SK-N-DZ (cell line): ENCODE measurements at places on chromosomes 16 and 17.

DNA sequence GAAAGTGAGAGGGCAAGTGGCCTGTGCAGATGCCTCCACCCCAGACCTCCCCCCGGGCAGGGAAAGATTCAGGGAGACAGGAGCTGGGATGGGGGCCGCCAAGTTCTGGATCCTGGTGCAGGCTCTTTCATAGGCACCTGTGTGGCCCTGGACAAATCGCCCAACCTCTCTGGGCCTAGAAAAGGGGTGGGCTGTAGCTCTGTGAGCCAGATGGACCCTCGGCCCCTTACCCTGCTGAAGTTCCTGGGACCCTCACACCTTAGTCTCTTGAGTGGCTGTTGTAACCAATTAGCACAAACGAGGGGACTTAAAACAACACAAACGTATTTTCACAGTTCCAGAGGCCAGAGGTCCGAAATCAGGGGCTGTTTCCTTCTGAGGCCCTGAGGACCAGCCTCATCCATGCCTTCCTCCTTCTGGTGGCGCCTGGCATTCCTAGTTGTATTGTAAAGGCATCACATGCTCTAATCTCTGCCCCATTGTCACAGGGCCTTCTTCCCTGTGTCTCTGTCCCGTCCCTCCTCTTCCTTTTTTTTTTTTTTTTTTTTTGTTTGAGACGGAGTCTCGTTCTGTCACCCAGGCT is 352.6 kb downstream of the SEC14L1 start:
- DNase-seq = no peak

DNA sequence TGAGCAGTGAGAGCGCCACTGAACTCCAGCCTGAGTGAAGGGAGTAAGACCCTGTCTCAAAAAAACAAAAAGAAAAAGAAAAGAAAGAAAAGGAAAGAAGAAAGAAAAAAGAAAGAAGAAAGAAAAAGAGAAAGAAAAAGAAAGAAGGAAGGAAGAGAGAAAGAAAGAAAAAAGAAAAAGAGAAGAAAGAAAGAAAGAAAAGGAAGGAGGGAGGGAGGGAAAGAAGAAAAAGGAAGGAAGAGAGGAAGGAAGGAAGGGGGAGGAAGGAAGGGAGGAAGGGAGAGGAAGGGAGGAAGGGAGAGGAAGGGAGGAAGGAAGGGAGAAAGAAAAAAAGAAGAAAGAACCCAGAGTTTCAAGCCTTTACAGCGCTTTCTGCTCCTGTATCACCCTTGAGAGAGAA is 19.1 kb downstream of the GINS3 start:
- no peak for DNase-seq

- no peak for DNase-seq
Observed at GRCh38 chr17:75417054-75417580, 11.6 kb upstream of the GRB2 start.

- DNase-seq = no peak
Observed at GRCh38 chr17:78712043-78712442, 70.0 kb downstream of the CYTH1 start.

GRCh38 chr16:79257953-79258490 is 342.5 kb downstream of the MAF start:
- DNase-seq = no peak

DNA sequence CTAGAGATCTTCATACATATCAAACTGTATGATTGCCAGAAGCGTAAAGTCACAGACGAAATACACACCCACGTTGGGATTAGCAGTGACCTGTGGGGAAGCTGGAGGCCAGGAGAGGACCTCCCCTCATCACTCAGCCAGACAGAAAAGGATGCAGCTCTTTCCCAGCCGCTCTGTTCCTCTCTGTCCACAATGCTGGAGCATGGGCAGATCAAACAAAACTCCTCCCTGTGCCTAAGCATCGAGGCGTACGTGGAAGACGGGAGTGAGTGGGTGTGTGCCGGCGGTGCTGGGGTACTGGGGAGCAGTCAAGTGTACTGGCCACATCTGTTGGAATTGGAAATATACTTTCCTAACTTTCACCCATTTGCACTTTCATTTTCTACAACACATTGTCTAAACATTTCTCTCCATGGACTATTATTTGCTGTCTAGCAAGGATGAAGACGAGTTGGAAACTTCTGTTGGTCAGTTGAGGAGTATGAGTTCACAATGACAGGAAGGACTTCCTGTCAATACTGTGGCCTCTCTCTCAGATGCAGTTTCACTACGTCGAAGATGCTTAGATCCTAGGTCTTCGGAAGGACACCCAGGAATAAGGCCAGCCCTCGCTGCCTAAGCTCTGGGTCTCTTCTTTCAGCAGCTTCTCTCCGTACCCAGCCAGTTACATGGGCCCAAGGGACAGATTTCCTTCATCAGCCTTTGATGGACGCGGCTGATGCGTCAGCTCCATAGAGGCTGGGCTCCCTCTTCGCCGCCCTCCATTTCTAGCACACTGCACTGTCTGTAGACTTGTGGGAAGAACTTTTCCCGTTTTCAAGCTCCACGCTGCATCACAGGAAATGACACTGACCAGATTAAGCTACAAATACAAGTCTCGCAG is 30.6 kb upstream of the ENDOV start:
- no peak for DNase-seq

- peak; percentile 54 for DNase-seq
Observed at GRCh38 chr17:81992306-81993102, 15.1 kb downstream of the ASPSCR1 start.

DNA sequence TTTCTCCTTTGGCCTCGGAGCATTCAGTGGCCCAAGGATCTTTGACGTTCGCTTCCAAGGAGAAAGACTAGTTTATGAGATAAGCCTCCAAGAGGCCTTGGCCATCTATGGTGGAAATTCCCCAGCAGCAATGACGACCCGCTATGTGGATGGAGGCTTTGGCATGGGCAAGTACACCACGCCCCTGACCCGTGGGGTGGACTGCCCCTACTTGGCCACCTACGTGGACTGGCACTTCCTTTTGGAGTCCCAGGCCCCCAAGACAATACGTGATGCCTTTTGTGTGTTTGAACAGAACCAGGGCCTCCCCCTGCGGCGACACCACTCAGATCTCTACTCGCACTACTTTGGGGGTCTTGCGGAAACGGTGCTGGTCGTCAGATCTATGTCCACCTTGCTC is 1.4 kb downstream of the AOC3 start:
- no peak for DNase-seq

- DNase-seq = peak; percentile 95
Observed at GRCh38 chr16:55502801-55503366, 6.0 kb upstream of the LPCAT2 start.

DNA sequence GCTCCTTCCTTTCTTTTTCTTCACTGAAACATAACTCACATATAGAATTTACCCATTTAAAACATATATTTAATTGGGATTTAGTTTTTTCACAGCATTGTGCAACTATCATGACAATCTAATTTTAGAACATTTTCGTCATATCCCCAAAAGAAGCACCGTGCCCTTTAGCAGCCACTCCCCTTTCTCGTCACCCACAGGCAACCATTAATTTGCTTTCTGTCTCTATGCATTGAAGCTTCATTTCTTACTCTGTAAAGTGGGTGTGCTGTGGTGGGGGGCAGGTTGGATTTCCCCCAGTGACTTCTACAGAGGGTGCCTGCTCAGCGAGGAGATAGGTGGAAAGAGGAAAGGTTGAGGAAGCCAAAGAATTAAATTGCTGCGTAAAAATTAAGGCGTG is 35.8 kb downstream of the MRC2 start:
- no peak for DNase-seq

- no peak for DNase-seq
Observed at GRCh38 chr16:27561216-27561615, 11.3 kb downstream of the KATNIP start.

- no peak for DNase-seq
Observed at GRCh38 chr16:87273471-87274030, 43.6 kb downstream of the C16orf95 start.

DNA sequence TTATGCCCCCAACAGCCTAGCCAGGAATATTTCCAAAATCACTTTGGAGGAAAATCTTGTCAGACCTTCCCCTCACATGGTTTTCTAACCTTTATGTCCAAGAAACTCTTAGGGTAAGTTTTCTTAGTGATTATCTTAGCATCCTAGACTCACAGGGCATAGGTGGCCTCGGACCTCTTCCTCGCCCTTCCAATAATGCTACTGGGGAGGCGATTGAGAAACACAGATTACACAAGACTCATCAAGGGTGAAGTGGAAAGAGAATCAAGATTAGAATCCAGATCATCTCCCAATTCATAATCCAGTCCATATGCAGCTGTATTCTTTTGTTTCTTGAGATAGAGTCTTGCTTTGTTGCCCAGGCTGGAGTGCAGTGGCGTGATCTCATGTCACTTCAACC is 358.4 kb upstream of the CDH5 start:
- DNase-seq = no peak

DNA sequence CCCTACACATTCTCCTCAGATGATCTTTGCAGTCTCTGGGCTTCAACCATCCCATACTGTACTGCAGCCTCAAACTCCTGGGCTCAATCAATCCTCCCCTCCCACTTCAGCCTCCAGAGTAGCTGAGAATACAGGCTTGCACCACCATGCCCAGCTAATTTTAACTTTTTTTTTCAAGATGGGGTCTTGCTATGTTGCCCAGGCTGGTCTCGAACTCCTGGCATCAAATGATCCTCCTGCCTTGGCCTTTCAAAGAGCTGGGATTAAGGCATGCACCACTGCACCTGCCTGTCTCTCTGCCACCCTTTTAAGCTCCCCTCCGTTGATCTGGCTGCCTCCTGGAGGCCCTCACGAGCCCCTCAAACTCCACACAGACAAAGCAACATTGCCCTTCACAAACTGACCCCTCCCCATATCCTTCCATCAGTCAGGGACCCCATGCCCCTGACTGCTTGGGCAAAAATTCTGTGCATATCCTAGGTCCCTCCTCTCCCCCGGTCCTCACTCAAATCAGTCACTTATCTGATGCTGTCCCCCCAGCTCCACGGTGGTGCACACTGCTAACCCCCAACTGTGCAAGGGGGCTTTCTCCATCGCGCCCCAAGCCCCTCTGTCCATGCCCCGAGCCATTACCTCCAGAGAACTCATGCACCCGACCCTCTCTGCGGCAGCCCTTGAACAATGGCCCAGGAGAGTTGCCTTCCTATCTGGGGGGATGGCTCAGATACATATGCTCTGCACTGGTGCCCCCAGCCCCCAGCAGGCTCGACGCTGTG is 252.9 kb downstream of the KATNIP start:
- no peak for DNase-seq

DNA sequence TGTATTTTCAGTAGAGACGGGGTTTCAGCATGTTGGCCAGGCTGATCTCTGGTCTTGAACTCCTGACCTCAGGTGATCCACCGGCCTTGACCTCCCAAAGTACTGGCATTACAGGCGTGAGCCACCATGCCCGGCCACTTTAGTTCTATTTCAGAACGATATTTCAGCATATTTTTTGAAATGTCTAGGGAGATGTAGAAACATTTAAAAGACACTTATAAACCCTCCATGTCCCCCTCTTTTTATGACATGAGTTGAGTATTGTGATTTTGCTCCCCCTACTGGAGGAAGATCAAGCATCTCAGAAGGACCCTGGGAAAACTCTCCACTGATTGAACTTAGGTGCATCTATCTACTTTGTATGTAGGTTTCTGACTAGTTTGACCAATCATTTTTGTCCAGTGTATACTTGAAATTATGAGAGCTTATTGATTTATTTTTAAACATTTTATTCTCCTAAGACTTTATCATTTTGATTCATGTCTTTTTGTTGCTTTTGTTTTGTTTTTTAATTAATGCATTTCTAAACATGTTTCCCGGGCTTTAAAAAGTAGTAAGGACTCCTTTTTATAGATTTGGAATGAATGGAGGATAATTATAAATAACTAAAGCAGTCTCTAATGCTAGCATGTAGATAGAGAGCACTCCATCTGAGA is 105.1 kb downstream of the CHD9 start:
- peak; percentile 50 for DNase-seq
